ENCODE measurements at places on chromosomes 13 and 19.

- no peak for DNase-seq
Observed at GRCh38 chr13:75418997-75419396, 63.0 kb downstream of the TBC1D4 start.

DNA sequence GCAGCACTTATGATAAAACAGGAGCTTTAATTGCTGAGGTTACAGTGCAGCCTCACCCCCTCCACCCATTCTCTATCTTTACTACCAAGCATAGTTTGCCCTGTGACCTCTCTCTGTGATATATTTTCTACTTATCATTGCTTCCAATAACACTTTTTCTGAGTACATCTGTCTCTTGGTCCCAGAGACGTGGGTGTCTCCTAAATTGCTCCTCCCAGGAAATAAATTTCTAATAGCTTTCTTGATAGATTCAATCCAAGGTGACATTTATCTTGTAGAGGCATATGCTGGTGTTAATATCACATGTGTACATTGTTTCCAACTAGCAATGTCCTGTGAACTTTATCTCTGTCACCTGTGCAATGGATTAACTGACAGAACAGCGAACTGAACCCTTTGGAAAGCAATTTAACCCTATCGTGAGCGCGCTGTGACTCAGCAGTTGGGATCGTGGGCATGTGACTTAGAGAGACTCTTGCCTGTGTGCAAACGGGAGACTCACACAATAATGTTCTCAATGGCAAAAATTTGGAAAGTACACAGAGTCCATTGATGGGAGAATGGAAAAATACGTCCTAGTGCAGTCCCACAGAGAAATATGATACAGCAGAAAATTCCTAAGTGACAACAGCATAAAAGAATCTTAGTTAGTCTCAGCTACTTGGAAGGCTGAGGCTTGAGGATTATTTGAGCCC is 7.0 kb upstream of the MAP2K2 start:
- DNase-seq = no peak

- DNase-seq = no peak
Observed at GRCh38 chr13:54415753-54416366, 1387.2 kb downstream of the OLFM4 start.

- DNase-seq = no peak
Observed at GRCh38 chr19:18626906-18627305, 9.9 kb upstream of the KLHL26 start.

GRCh38 chr19:41416194-41416674 is 10.9 kb downstream of the B3GNT8 start:
- no peak for DNase-seq

Measured in stimulated activated CD4-positive, alpha-beta T cell treated with anti-CD3 and anti-CD28 coated beads, Interleukin-12 subunit alpha, Interleukin-12 subunit beta, amount 100 ng/mL, for 48 hours (primary cell).